ENCODE measurements at places on chromosomes 4 and X.

DNA sequence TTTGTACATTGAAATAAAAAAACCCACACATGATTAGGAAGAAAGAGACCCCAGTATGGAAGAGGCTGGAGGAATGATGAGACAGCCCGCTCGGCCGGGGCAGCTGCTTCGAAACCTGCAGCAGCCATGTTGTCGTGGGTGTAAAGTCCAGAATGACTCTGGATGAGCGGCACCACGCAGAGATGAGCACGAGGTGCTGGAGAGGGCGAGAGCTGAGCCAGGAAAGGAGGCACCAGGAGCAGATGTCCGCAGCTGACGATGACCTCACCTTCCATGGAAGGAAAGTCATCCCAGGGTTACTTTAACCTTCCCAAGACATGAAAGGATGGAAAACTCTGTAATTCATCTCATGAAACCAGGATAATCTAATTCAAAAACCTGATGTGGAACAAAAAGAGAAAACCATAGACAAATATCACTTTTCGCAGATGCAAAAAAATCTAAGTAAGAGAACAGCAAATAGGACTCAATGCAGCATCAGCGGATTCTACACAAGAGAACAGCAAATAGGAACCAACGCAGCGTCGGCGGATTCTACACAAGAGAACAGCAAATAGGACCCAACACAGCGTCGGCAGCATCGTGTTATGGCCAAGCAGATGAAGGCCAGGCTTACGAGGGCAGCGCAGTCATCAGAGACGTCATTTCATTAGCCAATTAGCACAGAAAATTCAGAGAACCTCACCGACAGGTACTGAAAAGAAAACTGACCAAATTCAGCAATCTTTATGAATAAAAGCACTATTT, 25.9 kb upstream of the SPON2 start:
- DNase-seq: no peak

- DNase-seq: no peak
Observed at GRCh38 chr4:121108557-121108956, 36.2 kb upstream of the NDNF start.

DNA sequence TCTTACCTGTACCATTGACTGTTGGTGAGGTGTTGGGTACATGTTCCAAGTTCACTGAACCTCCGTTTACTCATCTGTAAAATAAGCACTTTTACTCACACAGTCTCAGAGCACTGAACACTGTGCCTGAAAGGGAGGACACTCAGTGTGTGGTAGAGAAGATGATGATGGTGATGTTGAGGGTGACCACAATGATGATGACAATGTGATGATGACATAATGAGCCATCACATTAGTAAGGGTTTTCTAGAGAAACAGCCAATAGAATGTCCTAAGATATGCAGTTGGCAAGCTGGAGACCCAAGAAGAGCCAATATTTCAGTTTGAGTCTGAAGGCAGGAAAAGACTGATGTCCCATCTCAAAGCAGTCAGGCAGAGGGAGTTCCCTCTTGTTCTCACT, 315.4 kb upstream of the IGFBP7 start:
- DNase-seq: no peak

- no peak for DNase-seq
Observed at GRCh38 chr4:68338625-68339024, 11.3 kb downstream of the YTHDC1 start.

DNA sequence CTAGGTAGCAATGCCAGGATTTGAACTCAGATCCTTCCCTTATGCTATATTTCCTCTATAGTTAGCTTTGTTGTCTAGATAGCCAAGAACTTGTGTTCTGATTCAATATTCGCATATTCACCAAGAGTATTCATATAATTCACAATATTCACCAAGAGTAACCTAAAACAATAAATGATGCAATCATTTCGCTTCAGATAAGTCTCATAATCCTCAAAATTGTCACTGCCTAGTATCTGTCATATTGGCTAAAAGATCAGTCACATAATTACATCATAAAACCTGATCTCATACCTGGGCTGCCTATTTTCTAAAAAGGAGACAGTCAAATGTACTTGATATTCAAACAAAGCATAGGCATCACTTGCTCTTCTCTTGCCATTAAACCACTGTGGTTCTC, 199.7 kb upstream of the CPEB2 start:
- no peak for DNase-seq

- no peak for DNase-seq
Observed at GRCh38 chr4:78953231-78953630, 14.0 kb upstream of the PAQR3 start.

DNA sequence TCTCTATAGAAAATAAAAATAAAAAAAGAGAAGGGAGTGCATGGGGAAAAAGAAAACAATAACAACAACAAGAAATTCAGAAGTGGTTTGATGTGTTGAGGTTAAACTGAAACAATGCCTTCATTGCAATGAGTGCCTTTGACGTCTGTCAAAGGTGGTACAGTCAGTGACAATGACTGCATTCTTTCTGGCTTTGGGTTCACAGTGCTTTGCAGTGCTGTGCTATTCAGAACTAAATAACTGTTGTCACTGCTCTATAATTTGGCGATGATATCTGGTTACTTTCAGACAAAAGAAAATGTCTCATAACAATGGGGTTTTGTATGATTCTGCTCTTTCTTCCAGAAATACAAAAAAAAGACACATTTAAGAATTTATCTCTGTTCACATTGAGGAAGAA, 488.6 kb upstream of the MAGEB2 start:
- DNase-seq: no peak

DNA sequence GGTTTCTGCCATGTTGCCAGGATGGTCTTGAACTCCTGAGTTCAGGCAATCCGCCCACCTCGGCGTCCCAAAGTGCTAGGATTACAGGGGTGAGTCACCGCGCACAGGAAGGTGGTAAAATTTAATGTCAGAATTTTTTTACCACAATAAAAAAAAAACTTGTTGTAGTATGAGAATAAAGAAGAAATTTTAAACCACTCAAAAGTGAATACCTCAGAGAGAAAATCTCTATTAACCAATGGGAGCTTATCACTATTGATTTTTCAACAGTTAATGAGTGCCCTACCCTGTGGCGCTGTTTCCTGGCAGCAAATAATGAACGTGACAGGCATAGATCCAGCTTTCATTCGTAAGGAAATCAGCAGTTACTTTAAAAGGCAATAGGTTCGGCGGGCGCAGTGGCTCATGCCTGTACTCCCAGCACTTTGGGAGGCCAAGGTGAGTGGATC, 32.7 kb upstream of the SLC25A4 start:
- no peak for DNase-seq

DNA sequence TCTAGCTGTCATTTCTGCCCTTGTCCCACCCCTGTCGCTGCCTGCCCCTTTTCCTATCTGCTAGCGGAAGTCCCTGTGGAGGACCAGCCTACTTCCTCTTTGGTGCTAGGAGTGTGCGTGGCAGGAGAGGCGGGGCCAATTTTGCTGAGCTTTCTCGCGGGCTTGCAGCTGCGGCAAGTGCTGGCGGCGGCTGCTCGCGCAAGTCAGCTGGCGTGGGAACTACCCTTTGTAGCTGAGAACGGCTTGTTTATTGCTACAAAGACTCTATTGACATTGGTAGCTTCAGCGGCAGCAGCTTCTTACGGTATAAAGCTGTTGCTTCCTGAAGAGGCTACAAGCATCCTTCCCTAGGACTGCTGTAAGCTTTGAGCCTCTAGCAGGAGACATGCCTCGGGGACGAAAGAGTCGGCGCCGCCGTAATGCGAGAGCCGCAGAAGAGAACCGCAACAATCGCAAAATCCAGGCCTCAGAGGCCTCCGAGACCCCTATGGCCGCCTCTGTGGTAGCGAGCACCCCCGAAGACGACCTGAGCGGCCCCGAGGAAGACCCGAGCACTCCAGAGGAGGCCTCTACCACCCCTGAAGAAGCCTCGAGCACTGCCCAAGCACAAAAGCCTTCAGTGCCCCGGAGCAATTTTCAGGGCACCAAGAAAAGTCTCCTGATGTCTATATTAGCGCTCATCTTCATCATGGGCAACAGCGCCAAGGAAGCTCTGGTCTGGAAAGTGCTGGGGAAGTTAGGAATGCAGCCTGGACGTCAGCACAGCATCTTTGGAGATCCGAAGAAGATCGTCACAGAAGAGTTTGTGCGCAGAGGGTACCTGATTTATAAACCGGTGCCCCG, at the start of gene MAGEH1:
Gene MAGEH1, plus strand, starts transcription at position 138 of the 843 bp plus-strand sequence. Its CDS starts 248 bp downstream, at position 386.
- DNase-seq: peak; percentile 49

DNA sequence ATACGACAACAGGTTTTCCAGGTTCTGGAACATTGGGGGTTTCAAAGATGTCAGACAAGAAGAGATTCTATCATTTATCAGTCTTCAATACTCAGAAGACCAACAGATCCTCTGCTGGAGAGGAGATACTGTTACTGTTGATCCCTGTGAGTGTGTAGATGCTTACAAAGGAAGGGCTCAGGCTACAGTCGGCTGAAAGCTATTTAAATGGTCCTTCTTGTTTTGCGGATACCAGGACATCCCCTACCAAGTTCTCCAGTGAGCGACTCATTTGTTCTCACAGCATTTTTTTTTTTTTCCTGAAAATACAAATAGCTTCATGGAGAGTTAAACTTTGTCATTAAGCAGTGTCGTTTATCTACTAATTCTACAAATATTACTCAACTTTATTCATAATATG, 201.6 kb downstream of the CAMK2D start:
- DNase-seq: no peak

DNA sequence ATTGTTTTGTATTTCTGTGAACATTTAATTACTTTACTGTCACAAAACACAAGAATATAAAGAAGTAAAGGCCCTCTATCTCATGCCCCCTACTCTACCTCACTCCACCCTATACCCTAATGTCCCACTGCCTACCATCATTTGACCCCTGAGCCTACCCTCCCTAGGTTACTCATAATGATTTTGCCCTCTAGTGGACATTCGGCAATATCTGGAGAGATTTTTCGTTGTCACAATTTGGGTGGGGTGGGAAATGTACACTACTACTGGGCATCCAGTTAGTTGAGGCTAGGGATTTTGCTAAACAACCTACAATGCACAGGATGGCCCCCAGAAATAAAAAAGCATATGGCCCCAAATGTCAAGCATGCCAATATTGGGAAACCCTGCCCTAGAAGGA, 10.2 kb downstream of the TEX13A start:
- no peak for DNase-seq

- no peak for DNase-seq
Observed at GRCh38 chrX:20547611-20548051, 280.9 kb upstream of the RPS6KA3 start.

DNA sequence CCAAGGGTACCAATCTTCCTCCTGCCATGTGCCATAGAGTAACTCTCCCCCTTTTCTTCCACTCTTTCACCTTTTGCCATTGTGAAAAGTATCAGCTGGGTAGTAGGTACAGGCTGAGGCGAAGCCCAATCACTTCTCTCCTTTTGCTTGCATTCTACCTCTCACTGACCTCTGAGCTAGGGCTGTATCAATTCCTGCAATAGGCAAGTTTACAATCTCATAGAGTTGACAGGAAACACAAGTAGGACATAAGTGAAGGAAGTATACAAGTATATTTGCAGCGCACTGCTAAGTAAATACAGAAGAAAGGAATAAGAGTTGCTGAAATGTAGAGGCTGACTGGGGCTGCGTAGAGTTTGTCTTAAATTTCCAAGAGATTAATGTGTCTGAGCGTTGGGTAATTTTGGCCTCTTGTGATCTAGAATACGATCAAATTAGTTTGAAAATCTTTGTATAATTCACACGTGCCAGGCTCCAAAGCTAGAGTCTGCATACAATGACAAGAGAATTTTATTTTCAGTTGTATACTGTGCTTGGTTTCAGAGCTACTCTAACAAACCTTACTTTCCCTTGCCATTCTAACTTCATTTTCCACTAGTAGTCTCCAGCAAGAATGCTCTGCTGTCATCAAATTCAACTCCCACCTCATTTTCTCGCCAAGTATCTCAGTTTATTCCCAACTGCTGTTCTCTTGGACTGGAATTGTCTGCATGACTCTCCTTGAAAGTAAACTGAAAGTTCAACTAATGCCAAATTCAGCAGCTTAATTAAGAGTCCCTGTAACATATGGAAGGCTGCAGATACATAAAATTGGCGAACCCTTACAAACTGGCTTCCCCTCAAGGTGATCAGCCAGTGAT, 90.3 kb downstream of the ATP11C start:
- no peak for DNase-seq

DNA sequence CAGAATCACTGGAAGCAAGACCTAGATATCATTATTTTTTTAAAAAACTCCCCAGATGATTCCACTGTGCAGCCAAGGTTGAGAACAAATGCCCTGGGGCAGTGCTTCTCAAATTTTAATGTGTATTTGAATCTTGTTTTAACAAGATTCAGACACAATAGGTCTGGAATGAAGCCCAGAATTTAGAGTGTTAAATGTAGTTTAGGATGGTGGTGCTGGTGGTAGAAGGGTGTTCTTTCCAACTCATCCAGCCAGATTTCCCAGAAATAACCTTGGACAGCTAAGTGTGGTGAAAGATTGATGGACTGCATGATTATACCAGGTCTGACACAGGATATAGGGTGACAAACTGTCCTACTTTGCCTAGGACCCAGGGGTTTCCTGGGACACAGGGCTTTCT, 120.1 kb upstream of the MED14 start:
- no peak for DNase-seq

DNA sequence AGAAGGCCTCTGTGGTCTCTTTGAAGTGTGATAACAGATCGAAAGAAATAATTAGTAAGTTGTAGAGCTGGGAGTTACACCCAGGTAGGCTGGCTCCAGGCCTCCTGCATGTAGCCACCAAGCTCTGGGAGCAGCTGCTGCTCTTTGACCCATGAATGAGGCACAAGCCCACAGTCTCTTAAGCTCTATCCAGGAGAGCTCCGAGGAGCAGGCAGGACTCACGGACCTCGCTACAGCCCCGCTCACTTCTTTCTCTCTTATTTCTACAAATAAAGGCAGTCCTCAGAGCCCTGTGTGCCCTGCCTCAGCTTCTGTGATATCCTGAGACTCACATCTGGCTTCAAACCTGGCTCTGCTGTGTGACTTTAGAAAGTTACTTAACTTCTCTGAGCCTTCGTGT, 86.9 kb downstream of the EVC start:
- DNase-seq: no peak

- DNase-seq: no peak
Observed at GRCh38 chrX:105711805-105712204, 110.5 kb upstream of the NRK start.

DNA sequence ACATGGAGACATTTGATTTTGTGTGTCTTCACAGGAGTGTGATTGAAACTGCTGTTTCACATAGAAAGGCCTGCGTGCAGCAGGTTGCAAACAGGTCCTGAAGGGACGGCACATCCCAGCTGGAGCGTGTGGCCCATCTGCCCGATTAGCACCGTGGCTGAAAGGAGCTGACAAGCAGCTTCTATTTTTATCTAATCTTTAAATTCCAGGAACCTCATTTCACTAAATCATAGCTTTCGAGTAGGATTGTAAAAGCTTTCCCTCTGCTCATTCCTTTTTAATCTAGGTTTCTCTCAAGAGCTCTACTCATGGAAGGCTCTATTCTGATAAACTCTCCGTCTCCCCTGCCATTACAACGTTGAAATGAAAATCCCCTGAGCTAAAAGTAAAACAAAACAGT, 106.8 kb downstream of the FSTL5 start:
- no peak for DNase-seq

- DNase-seq: no peak
Observed at GRCh38 chr4:28373601-28374000, 1513.0 kb downstream of the STIM2 start.

DNA sequence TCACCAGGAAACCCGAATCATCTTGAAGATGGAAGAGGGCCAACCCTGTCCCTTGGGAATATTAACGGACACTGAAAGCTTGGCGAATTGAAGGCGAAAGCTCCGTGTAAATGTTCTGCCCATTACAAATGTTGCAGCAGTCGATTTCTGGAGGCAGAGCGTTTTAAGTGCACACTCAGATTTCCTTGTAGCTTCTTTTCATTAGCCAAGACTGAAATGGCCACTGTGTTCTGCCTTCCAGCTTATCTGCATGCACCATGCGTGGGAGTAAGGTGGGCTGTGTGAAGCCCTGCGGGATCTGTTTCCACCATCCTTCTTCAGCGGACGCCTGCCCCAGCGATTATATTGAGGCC, 1.3 kb downstream of the SMIM20 start:
- no peak for DNase-seq

Data from stimulated activated CD4-positive, alpha-beta T cell treated with anti-CD3 and anti-CD28 coated beads, Interleukin-15, amount 100 ng/mL, for 48 hours (primary cell).